ENCODE measurements at places on chromosomes 11 and 22.

GRCh38 chr11:46309814-46310259, 32.4 kb downstream of the CREB3L1 start:
- DNase-seq: no peak

GRCh38 chr11:102001657-102002338, 45.4 kb upstream of the CFAP300 start:
- DNase-seq: no peak

DNA sequence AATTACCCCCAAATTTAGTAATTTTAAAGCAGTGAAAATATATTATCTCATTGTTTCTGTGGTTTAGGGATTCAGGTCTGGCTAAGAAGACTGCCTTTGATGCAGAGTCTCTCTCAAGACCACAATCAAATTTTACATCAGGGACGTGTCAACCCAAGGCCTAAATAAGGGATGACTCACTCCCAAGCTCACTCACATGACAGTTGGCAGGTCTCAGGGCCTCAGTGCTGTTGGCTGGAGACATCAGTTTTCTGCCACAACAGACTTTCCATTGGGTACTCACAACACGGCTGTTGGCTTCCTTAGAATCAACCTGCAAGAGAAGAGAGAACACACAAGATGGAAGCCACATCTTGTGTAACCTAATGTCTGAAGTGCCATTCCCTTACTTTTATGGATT, 377.3 kb downstream of the FAM181B start:
- no peak for DNase-seq

DNA sequence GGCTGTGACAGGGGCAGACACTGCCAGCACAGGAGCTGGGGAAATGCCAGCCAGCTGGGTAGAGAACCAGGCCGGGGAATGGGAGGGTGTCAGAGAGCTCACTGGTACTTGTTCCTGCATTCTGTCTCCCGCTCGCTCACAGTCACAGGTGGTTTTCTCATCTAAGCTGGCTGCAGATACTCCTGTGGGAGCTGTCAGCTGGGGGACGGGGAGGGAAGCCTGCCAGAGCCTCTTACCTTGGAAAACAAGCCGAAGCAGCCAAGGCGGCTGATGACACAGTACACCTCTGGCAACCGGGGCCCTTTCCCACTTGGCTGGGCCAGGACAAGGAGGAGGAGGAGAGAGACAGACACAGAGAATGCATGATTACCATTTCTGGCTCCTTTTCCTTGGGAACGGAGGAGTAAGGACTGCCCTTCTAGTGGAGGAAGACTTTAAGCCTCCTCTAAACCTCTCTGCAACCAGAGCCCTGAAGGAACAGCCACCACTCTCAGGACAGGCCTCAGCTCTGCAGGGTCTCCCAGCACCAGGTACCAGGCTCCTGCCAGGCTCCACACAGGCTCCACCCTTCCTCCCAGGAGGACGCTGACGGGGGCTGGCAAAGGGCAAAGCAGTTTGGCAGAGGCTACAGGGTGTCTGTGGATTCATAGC, 25.1 kb downstream of the RPL27A start:
- DNase-seq: no peak

DNA sequence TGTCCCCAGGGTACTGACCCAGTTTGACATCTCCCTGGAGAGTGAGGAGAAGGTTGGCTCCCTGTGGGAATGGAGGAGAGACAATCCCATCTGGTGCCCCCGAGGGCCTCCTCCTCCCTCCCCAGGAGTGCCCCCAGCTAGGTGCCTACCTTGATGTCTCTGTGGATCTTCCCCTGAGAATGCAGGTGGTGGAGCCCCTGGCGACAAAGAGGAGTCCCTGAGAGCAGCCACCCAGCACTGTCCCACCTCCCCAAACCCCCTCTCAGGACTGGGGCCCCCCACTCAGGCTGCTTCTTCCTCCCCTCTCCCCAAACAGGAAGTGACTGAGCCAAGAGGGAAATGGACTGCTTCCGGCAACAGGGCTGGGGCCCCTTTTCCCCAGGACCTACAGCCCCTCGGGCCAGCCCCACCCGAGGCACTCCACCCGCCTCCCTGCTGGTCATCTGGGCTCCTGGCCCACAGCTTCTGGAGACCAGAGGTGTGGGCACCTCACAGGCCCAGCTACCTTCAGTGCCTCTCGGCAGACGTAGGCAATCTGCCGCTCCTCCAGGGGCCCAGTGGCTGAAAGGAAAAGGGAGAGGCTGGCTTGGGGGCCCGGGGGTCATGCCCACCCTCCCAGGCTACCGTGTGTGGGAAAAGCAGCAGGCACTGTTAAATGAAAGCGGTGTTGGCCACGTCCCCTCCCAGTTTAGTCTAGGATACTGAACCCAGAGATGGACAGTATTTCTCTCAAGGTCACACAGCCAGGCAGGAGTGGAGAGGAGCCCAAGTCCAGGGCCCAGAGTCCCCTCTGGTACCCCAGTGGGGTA, 1.2 kb downstream of the MAP4K2 start:
- no peak for DNase-seq

- DNase-seq: no peak
These were observed 49.7 kb downstream of the CYTH4 start for GRCh38 chr22:37331856-37332536.

GRCh38 chr11:119694334-119694733, 34.7 kb downstream of the NECTIN1 start:
- no peak for DNase-seq

DNA sequence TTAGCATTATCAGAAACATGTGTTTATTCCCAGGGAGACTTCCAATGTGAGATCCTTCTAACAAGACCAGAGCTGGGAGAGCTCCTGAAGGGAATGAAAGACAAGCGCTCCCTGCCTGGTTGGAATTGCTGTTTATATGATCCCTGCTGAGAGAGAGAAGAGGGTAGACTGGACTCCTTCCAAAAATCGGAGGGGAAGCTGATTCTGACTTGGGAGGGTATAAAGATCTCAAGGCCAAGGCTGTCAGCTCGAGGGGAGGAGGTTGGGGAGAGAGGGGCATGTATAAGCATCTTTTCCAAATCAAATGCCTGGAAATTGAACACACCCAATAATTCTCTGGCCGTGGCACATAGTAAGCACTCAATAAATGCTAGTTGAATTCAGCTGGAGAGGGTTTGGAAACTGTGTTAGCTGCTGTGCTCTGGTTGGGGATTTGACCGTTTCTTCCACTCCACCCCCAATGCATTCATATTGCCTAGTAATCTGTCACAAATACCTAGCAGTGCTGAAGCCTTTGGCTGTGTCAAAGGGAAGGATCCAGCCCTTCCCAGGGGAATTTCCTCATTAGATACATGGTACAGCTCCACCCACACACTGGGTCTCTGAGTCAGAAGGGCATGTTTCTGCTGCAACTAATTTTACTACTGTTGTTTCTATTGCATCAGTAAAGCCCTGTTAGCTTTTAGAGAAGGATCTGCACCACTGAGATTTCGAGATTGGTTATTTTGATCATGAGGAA, 61.5 kb downstream of the CACNG2 start:
- DNase-seq: no peak

DNA sequence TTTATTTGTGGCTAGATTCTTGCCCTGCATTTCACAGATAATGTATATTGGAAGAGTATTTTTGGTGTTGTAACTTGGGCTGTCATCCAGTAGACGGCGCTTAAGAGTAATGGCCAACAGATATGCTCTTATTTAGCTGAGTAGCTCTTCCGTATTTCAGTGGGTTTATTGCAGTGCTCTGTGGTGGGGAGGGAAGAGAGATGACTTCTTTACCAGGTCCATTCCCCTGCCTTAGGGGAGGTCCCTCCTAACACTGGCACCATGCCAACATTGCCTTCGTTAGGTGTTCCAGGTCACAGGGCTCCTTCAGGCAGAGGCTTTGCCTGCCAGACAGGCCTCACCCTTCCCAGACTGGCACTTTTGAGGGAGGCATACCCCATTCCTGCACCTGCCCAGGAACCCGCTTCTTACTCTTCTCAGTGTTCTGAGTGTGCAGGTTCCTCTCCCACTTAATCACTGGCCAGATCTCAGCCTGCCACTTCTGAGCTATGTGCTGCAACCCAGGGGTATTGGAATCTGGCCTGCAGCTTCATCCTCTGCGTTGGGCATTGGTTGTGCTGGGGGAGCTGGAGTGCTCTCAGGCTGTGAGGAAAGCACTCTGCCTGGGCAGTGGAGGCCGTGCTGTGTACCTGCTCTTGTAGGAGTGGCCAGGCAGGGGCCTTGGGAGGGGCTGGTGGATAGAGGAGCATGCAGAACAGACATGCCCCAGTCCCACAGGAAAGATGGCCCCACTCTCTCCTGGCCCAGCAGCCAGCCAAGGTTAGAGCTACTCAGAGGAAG, 29.4 kb upstream of the SLN start:
- DNase-seq: no peak

GRCh38 chr11:31131760-31132159, 237.8 kb downstream of the DCDC1 start:
- DNase-seq: no peak

DNA sequence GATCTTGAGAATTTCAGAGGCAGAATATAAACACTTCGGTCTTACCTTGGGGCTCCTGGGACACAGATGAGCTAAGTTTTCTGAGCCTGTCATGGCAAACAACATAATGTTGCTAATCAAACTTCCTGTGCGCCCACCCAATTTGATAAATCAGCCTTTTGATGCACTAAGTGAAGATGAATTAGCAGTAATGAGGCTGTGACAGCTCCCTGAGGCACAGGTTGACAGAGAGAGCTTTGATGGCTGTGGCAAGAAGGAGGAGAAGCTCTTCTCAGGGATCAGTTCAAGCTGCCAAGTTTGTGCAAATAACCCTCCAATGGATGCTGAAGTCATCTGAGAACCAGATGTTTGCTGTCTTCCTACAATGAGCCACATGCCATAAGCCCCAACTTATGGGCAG, 34.4 kb downstream of the DRD2 start:
- no peak for DNase-seq

- peak; percentile 39 for DNase-seq
These were observed 15.1 kb upstream of the CYTH4 start for GRCh38 chr22:37267135-37267587.

- no peak for DNase-seq
These were observed 58.7 kb upstream of the SLC5A12 start for GRCh38 chr11:26780376-26781085.

- no peak for DNase-seq
These were observed 112.0 kb upstream of the TTC12 start for GRCh38 chr11:113202431-113202830.

DNA sequence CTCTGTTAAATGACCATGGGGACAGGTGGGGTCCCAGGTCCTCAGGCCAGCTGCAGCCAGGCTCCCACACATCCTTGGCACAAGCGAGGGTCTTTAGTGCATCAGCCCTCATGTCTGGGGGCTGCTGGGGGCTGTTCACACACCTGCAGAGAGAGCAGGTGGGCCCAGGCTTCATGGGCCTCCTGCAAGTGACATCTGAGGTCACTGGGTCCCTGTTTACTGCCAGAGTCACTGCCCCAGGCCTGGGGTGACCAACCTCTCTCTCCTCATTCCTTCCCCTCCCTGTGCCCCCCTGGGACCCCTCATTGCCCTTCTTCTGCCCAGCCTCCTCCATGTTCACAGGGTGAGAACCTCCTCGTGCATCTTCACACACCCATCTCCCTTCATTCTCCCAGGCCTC, 92.4 kb downstream of the RTL6 start:
- DNase-seq: no peak

GRCh38 chr11:64060263-64060860, 24.6 kb downstream of the FLRT1 start:
- no peak for DNase-seq

DNA sequence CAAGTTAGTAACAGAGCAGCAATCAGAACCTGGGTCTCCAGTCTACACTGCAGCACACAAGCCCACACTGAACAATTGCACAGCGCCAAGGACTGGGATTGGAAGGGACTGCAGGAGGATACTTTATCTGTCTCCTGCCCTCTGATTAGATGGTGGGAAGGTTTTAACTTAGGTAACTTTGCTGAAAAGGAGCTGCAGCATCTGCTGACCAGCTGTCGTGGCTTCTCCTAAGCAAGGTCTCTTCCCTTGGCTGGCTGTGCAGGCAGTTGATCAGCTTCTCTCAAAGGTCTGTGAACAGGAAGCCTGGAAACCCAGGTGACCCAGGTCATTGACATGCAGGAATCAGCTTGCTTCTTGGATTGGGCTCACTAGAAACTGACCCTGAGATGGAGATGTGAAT, 82.4 kb downstream of the ISX start:
- no peak for DNase-seq

GRCh38 chr11:105361651-105362050, 222.1 kb upstream of the CARD18 start:
- no peak for DNase-seq

GRCh38 chr11:44999068-44999467, 48.4 kb upstream of the TP53I11 start:
- no peak for DNase-seq

DNA sequence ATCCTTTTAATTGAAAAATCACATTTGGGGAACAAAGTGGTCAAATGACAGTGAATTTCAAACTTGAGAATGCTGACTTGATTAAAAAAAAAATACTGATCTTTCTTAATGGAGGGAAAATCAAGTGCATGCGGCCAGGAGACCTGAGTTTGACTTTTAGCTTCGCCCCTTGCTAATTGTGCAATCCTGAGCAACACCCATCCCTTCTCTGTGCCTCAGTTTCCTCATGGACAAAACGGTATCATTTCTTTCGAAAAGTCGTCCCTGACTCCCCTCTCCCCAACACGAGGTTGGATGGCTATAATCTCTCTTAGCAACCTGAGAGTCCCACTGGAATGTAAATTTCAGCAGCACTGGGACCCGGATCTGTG, 959 bp upstream of the FJX1 start:
- no peak for DNase-seq

- DNase-seq: no peak
These were observed 71.5 kb upstream of the RAB38 start for GRCh38 chr11:88246696-88247095.

- no peak for DNase-seq
These were observed 12.1 kb downstream of the MAPK8IP2 start for GRCh38 chr22:50612528-50613221.

- DNase-seq: no peak
These were observed 103.0 kb downstream of the ARHGAP42 start for GRCh38 chr11:100790073-100790472.
